NCI-H460 (cell line): ENCODE measurements at places on chromosomes 16 and 17.

DNA sequence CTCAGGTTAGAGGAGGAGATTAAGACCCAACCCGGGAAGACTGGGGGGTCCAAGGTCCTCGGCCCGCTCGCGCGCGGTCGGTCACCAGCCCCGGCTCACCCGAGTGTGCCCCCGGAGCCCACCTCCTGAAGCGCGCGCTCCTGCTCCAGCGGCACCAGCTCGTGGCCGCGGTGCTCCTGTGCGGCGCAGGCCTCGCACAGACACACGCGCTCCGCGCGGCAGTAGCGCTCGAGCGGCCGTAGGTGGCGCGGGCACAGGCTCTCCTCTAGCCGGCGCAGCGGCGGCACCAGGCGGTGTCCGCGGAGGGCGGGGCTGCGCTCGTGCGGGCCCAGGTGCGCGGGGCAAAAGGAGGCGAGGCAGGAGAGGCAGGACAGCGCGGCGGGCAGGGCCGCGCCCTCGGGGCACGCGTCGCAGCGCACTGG, 618 bp downstream of the TRIM47 start:
- peak; percentile 69 for DNase-seq

DNA sequence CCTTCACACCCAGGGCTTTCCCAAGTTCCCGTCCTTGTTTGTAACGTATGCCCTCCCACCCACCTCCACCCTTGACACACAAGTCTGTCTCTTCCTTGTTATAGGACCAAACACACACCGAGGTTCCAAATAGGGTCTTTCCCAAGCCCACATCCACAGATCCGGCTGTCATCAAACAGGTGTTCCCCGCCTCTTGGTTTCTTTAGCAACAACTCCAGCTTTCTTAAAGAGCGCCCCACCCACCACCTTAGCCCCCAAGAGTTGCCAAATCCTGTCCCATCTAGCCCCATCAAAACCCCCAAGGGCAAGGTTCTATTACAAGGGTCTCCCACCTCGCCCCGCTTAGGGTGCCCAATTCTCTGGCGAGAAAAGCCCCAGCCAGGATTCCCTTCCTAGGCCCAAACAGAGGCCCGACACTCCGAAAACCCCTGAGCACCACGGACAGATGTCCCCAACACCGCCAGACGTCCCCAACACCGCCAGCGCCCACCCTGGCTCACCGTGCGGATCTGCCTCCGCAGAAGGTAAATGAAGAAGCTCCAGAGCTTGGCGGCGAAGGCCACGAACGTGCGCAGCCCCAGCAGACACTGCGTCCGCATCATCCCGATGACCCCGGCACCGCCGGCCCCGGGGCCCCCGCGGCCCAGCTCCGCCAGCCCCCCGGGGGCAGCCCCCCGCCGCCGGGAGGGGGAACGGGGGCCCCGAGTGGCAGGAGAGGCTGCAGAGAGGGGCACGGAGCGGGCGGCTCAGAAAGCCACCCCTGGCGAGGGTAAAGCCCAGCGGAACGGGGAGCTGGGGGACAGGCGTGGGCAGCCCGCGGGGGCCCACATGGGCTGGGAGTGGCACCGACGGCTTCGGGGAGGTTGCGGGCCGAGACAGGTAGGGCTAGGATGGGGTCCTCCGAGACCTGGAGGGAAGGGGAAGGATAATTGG, 573 bp downstream of the CTDNEP1 start:
- DNase-seq, result no peak

DNA sequence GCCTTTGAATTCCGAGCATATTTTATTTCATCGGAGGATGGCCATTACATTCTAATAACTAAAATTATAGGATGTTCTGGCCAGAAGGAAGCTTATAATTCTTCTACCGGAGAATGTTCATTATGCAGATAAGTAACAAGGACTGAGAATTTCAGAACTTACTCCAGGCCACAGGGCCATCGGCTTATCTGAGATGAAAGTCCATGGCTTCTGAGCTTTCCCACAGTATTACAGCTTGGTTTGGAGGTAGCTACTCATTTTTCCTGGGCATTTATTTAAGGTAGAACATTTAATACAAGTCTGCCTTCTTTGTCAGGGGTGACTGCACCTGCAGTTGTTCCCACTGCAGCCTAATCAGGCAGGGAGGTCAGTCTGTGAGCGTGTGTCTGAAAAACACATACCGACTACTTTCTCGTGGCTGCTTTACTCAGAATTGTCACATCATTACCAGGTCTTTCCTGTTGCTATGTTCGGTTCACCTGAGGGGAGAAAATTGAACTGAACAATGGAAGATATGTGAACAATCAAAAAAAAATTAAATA, 219.7 kb upstream of the CPHXL start:
- DNase-seq, result no peak

- no peak for DNase-seq
Measured at GRCh38 chr17:31523862-31524730, 132.6 kb downstream of the RAB11FIP4 start.

GRCh38 chr17:50487213-50488096, 8.8 kb downstream of the RSAD1 start:
- DNase-seq, result no peak

DNA sequence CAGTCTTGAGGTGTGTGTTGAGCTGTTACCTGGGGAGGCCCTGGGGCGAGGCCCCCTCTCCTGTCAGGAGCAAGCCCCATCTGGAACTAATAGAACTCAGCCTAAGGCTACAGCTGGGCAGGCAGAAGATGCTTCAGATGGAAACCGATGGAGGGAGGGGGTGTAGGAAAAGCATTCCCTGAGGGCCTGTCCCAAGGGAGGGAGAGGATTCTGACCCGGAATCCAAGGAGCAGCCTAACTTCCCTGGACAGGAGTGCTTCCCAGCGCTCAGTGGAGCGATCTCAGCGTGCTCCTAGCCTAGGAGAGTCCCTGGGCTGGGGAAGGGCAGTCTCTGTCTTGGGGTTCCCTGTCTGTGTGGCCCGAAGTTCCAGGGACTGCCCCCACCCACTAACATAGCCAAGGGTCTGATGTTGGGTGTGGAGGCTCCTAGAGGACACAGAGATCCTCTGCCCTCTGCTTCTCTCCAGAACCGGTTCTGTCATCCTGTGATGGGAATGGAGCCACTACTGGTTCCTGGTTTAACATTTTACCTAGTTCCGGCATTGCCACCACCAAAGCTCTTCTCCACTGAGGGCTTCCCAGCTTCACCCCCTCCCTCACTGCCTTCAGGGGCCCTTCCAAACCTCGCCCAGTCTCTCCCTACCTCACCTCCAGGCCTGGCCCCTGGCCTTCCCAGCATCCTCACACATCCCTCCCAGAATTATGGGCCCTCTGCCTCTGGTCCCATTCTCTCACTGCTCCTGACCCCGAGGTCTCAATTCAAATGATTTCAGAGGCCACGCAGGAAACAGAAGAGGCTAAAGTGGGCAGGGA, 58.7 kb downstream of the RTN4RL1 start:
- DNase-seq, result no peak

GRCh38 chr16:72923757-72924156, 124.2 kb downstream of the ZFHX3 start:
- DNase-seq, result no peak
